Kidney capillary endothelial cell (primary cell): ENCODE measurements at places on chromosomes 6 and 20.

DNA sequence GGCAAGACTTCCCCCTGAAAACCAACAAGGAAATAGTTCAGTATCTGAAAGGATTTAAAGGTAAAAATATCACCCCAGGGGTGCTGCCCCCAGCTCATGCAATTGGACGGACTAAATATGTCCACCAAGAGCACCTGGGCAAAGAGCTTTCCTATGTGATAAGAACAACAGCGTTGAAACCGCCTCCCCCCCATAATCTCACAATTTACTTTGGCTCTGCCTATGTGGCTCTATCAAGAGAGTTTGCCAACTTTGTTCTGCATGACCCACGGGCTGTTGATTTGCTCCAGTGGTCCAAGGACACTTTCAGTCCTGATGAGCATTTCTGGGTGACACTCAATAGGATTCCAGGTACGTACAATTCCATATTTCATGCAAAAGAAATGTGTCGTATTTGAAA is 35.8 kb downstream of the GCNT2 start:
- no peak for DNase-seq

DNA sequence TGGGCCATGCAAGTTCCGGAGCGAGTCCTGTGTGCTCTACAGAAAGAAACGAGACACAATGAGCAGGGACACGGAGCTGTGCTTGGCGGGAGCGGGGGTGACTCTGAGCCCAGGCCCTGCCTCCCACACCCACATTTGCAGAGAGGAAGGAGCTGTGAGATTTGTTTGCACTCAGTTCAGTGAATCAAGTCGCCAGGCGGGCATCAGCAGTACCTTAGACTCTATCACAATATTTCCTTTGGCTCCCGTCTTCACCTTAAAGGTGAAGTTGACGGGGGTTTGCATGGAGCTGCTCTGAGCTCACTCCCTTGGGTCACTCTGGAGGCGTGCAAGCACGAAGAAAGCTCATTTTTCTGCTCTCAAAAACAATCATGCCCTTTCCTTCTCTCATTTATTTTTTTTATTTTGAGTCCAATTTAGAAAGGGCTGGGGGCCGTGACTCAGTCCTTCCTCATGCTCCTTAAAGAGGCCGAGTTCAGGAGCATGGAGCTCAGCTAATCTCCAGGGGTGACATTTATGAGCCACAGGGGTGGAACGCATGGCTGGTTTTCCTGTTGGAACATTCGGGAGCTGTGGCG is 188.2 kb downstream of the NFATC2 start:
- DNase-seq, result no peak

DNA sequence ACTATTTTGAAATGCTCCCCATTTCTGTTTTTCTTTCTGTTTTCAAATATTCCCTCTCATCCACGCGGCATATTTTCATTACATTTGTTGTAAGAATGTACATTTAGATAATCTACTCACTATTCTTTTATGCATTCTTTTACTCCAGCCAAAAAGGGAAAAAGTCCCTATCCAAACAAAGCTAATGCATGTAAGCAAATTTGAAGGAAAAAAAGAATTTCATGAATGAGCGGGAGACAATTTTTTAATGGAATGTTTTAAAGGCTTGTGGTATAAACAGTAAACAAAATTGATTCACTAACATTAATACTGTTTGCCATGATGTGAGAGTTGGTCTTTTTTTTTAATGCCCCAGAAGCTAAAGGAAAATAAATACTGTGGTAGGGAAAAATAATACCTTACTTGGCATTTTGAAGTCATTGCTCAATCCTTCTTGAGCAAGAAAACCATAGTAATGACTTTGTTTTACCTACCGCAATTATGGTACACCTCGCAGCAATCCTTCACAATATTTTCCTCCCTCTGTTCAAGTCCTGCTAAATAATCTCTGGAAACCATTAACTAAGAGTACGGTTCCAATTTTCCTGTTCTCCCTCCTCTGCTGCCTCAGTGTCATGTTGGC is 79.0 kb downstream of the BACH2 start:
- DNase-seq, result no peak

- no peak for DNase-seq
These were observed 187.0 kb downstream of the PDE7B start for GRCh38 chr6:136038531-136038930.

GRCh38 chr6:53465732-53466131 is 79.2 kb downstream of the GCLC start:
- no peak for DNase-seq

GRCh38 chr6:84072442-84072997 is 38.9 kb downstream of the MRAP2 start:
- DNase-seq, result no peak

DNA sequence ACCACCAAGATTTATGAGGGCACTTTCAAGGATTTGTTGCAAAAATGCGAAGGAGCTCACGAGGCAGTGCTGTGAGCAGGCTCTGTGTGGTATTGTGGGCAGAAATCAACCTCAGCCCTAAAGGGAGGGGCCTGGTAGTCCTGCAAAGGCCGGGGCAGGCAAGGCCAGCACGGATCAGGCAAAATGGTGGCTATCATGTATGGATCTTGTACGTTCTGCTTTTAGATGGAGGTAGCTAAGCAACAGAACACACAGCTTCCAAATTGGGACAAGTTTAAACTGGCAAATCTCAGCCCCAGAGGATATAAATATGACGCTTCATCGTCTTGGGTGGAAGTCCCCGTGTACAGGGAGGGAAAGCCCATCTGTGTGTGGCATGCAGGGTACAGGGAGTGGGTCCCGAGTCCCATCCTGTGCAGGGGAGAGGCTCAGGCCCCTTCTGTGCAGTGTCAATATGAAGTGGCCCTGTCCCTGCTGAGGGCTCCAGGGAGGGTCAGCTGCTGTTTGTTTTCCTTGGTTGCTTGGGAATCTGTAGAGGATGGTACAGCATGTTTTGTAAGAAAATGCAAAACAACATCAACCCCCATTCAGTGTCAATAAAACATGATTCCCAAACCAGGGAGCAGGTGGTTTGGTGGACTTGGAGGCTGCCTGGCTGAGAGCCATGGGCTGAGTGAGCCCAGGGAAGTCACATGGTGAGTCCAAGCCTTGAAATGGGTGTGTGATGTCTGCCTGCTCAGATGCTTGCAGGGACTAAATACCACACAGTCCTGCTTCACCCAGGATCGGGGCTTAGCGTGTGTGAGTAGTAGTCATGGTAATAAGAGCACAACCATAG is 113.0 kb downstream of the SYCP2 start:
- DNase-seq, result no peak

GRCh38 chr6:1700278-1700967 is 90.7 kb downstream of the FOXC1 start:
- DNase-seq, result no peak

DNA sequence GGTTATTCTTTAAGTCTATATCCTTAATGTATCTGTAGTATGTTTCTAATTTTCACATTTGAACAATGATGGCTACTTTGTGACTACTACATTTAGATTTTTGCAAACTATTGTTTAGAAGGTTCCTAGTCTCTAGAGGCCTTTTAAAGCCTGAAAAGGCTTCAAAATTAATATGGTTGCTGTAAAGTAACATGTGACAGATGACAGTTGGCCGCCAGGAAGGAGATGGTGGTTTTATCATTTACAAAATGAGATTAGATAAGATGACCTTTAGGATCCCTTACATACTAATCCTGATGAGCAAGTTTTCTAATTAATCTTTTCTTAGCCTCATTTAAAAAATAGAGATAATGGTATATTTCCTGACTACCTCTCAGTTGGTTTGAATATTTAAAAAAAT is 18.8 kb downstream of the SCAF8 start:
- no peak for DNase-seq

GRCh38 chr20:46485431-46485830 is 27.9 kb downstream of the ZNF334 start:
- no peak for DNase-seq

DNA sequence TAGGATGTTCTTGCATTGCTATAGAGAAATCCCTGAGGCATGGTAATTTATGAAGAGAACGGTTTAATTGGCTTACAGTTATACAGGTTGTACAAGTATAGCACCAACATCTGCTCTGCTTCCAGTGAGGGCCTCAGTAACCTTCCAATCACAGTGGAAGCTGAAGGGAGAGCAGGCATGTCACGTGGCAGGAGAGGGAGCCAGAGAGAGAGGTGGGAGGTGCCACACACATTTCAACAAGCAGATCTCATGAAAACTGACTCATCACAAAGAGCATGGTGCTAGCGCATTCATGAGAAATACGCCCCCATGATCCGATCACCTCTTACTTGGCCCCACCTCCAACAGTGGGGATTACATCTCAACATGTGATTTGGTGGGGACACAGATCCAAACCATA is 871.2 kb downstream of the TFAP2A start:
- no peak for DNase-seq

- no peak for DNase-seq
These were observed 521.0 kb upstream of the ARID1B start for GRCh38 chr6:156256161-156256560.

DNA sequence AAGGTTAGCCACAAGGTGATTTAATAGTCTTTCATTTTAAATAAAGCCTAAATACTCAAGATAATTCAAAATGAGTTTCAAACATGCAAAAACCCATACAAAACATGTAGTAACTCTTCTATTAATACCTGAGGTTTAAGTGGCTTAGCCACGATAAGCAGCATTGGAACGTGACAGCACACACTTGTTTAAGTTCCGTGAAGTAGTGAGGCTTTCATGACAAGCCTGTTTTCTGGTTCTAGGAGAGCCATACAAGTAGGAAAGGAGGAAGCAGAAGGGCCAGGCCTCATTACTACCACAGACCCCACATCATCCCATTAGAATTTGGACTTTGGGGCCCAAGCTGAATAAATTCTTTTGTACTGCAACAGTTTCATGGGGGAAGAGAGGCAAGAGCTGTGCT is 54.3 kb upstream of the PRND start:
- DNase-seq, result no peak

GRCh38 chr20:19070681-19071445 is 141.6 kb upstream of the SLC24A3 start:
- no peak for DNase-seq

DNA sequence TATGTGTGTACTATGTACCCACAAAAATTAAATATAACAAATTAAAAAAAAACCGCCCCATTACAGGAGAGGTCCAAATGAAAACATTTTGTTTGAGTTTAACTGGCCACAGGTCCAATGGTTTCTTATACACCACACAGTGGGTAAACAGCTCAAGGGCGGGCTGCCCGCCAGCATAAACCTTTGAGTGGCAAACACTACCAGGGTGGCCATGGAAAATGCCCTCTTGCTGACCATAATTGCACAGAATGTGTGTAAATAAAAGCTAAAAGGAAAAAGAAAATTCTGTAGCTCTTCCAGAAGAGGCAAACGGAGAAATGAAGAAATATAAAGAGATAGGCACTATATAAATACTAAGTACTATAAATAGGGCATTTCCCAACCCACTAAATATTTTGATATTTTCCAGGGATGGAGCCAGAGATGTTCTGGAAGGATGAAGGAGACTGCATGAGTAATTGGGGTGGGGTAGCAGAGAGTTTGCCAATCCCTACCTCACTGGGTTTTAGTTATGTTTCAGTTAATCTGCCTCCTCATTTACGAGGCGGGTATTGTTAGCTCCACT is 1.1 kb upstream of the CDC5L start:
- DNase-seq, result no peak

- DNase-seq, result no peak
These were observed 48.5 kb downstream of the TGM2 start for GRCh38 chr20:38116409-38117165.

DNA sequence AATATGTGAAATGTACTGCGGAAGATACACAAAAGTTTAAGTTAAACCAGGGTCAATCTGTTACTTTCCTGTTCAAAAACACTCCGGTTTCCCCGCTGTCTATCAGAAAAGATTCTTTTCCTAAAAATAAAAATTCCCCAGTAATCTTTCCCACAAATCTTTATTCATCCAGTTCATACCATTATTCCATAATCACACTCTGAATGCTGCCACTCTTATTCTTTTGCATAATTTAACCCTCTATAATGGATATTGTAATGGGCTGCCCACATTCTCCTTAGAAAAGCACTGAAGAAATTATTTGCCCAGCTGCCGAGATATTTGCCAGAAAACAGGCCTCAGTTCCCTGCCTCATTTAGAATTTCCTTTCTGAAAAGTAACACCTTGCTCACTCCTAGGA is 68.6 kb downstream of the EPHA7 start:
- no peak for DNase-seq

DNA sequence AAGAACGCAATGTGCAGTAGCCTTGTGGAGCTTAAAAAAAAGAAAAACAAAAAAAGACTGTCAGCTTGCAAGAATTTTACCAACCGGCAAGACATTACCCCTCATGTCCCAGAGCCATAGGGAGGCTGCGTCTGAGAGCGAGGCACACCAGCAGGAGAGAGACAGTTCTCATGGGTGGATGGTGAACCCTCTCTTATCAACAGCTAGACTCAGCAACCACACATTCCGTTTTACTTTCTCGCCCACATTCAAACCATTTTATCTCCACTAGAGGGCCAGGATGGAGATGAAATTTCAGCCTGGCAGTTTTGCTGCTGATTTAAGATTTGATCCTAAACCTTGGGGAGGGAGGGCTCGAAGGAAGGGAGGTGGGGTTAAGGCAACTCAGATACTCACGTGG is 247.0 kb downstream of the ATXN1 start:
- DNase-seq, result peak; percentile 50
